Umbilical cord (tissue), 2 donors: ENCODE measurements at places on chromosomes 4 and X.

DNA sequence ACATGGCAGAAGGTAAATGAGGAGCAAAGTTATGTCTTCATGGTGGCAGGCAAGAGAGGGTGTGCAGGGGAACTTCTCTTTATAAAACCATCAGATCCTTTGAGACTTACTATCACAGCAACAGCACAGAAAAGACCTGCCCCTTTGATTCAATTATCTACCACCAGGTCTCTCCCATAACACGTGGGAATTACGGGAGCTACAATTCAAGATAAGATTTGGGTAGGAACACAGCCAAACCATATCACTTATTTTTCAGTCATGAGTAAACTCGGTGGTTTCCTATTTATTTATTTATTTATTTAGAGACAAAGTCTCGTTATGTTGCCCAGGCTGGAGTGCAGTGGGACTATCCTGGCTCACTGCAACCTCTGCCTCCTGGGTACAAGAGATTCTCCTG, 22.1 kb downstream of the CXCL1 start:
- DNase-seq = no peak

DNA sequence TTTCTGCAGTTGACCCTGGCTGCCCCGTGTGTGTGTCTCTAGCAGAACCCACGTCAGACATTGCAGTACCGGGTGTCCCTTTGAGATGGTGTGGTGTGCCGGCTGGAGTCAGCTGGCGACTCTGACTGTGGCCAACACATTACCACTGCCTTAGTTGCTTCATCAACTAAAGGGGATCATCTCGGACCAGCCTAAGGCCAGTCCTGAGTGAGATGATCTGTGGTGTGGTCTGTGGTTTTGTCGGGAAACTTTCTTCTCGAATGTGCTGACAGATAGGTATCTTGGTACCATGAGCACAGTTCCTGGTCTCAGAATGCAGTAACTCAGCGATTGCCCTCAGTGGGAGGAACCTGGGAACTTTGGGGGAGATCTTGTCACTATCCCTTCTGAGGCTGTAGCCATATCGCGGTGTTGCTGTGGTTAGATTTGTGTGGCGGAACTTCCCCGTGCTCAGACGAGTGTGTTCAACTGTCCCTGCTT, 15.8 kb downstream of the TBC1D14 start:
- DNase-seq = no peak

- DNase-seq = no peak
Observed at GRCh38 chr4:169246957-169247396, 23.8 kb downstream of the SH3RF1 start.

- DNase-seq = peak; percentile 10
Observed at GRCh38 chrX:115284877-115285276, 4.6 kb upstream of the LUZP4 start.
